T-helper 9 cell (primary cell): ENCODE measurements at places on chromosomes 3 and 15.

DNA sequence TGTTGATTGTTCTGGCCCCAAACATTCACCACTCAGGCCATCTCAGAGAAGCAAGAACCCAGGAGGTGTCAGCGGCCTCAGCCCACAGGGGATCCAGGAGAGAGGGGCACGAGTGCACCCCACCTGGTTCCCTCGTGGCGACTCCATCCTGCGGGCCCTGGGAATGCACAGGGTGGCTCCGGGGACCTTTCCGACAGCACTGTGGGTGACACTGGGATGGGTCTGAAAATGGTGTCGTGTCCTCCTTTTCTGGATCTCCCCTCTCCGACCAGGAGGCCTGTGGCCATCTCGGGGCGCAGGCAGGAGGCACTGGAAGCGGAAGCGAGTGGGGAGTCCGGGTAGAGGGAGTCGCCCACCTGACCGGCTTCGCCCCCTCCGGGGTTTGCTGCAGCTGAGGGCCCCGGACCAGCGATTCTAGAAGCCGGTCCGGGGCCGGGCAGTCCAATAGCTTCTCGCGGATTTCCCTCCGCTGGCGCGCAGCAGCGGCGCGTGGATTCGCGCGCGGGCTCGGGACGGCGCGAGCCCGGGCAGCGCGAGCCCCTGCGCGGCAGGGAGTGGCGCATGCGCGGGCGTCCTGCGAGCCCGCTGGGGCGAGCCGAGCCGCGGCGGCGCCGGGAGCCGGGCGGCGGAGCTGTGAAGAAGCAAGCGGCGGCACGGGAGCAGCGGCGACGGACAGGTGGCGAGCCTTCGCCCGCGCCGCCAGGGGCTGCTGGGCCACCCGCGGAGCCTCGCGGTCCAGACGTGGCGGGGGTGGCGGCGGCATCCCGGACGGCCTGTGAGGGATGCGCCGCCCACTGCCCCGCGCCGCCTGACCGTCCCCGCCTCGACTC, at the start of gene DOCK3:
DOCK3 (plus strand) TSS at position 579 of the 830 bp plus-strand sequence. CDS start 337 bp downstream, outside the sequence.
- peak; percentile 49 for DNase-seq

GRCh38 chr3:168895419-168895818, 768.1 kb downstream of the MECOM start:
- DNase-seq, result no peak

GRCh38 chr3:4350789-4351163, 47.6 kb downstream of the SETMAR start:
- peak; percentile 20 for DNase-seq

DNA sequence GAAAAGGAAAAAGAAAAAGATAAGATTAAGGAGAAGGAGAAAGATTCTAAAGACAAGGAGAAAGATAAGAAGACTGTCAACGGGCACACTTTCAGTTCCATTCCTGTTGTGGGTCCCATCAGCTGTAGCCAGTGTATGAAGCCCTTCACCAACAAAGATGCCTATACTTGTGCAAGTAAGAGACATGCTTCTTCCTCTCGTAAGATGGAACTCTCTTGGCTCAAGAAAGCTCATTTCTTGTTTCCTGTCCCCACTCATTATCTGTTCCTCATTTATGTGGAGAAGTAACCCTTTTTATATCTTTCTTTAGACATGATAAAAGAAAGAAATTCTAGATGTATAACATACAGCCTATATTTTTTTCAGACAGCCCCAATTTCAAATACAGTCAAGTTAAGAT, 101.4 kb downstream of the KLHL25 start:
- DNase-seq, result no peak

- no peak for DNase-seq
Observed at GRCh38 chr3:123100193-123100776, 33.5 kb downstream of the PDIA5 start.

DNA sequence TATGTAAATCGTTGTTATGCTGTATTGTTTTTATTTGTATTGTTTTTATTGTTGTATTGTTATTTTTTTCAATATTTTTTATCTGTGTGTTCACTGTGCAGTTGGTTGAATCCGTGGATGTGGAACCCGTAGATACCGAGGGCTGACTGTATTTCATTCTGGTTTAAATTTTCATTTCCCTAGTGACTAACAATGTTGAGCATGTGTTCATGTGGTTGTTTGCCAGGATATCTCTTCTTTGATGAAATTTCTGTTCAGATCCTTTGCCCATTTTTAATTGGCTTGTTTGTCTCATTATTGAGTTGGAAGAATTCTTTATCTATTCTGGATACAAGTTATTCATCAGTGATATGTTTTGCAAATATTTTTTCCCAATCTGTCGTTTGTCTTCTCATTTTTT, 29.7 kb downstream of the STOML1 start:
- no peak for DNase-seq

DNA sequence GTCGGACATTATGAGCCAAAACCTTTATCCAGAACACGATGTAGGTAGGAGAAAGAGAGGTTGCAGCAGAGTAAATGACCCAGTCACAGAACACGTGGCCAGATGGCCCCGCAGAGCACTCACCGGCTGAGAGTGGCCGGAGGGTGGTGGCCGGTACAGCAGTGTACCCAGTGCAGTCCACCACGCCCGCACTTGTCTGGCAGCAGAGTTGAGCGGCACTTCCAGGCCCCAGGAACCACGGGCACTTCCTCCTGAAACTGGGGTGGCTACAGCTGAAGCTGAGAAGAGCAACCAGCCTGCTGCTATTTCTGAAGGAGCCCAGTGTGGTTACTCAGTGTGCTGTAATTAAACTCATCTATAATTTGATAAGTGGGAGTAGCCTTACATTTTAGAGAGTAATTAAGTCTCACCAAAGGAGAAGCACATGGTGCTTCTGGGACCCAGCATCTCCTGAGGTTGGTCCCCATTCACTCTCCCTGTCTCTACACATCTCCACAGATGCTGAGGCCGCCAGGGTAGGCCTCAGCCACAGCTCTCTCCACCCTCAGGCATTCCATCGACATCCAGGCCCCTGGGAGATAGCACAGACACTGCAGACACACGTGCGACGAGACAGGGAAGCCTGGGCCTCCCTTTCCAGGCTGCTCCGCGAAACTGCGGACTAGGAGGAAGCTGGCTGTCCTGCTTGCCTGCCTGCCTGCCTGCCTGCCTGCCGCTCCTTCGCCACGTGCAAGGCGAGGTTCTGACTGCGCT, 49.8 kb downstream of the BDH1 start:
- no peak for DNase-seq

- no peak for DNase-seq
Observed at GRCh38 chr15:96670389-96670788, 339.9 kb downstream of the NR2F2 start.

GRCh38 chr3:64059484-64060175, 36.3 kb upstream of the PSMD6 start:
- no peak for DNase-seq

GRCh38 chr3:47009225-47010110, 30.0 kb downstream of the NBEAL2 start:
- DNase-seq, result peak; percentile 36

DNA sequence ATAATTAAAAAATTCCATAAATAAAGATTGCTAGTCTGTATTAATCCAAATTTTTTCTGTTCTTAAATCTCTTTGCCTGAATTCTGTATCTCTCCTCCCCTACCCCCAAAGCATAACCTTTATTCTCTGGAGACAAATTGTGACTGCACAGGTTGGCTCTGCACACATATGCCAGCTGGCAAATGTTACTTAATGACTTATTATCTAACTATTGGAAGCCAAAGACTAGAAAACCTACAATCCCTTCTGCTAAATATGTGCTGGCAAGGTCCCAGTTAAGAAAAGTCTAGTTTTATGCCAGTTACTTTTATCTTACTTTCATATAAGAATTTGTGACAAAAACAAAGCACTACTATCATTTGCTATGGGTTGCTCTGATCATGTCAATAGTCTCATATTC, 569.3 kb downstream of the MECOM start:
- no peak for DNase-seq

DNA sequence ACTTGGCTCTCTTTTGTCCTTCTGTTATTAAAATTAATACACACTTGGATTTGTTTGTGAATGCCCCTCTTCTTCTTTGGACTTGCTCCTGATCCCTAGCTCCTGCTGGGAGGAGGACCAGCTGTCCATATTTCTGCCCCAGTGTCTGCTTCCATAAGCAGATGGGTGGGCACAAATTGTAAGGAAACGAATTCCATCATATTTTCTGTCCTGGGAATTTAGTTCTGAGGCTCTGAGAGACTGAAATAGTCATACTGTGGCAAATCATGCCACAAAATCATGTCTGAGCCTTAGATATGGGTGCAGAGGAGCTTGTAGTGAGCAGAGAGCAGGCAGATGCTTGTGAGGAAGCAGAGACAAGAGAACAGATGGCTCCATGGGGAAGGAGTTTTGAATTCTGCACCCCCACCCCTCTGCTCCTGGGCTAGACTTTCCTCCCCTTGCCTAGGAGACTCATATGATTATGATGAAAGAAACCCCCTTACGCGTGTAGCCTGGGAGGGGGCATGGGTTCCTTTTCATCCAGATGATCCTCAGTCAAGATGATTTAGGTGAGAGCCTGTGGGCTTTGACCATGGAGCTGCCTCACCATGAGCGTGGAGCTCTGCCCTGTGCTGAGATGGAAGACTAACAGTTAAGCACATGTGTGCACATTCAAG, 50.6 kb downstream of the SV2B start:
- DNase-seq, result no peak

GRCh38 chr3:46669191-46669999, 24.1 kb downstream of the ALS2CL start:
- no peak for DNase-seq

DNA sequence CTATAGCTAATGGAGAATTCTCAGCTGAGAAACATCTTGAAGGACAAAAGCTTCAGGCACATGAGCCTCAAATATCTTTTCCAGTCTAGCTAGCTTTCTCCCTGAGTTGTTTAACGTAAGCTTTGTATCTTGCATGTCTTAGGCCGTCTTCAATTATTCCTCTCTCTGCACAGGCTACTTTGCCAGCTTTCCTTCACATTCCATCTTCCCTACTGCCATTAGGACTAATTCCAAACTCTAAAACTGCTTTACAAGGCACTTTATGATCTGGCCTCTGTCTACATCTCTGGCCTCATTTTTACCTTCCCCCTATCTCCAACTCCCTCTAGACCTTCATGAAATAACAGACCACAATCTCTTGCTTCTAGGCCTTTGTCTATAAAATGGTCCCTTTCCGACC, 171.4 kb downstream of the GREM1 start:
- no peak for DNase-seq

DNA sequence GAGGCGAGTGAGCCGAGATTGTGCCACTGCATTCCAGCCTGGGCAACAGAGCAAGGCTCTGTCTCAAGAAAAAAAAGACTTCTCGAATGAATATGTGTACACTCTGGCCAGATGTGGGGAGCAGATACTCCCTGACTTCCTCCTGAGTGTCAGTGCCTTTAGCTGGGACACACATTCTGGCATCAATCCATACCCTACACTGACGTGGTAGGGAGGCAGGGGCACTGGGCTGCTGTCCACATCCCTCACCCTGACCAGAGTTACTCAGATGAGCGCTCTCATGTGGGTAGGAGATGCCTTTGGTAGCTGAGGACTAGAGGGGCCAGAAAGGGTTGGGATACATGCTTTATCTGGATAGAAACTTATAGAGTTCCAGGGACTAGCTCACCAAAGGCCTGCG, 15.6 kb downstream of the LIMD1 start:
- no peak for DNase-seq

DNA sequence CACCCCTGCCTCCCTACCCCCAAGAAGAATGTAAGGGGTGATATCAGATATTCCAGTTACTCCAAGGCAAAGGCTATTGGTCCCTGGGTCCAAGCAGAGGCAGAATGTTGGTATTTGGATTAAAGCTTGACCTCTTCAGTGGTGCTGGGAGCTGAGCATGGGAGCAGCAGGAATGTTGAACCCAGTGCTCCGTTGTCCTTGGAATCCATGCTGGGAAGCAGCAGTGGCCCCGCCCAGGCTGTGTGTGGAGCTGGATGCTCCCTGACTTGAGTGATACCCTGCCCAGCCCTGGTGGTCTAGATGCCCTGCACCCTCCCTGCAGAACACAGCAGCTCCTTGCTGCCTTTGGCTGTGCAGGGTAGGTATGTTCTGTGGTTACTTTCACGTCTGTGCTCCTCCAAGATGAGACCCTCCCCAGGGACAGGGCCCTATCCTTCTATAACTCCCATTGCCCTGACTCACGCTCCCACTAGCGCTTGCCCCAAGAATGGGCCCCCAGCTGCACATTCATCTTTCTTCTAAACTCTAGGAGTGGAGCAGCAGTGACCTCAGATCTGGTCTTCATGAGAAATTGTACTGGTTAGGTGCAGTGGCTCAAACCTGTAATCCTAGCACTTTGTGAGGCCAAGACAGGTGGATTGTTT, 35.1 kb downstream of the UMPS start:
- DNase-seq, result no peak

DNA sequence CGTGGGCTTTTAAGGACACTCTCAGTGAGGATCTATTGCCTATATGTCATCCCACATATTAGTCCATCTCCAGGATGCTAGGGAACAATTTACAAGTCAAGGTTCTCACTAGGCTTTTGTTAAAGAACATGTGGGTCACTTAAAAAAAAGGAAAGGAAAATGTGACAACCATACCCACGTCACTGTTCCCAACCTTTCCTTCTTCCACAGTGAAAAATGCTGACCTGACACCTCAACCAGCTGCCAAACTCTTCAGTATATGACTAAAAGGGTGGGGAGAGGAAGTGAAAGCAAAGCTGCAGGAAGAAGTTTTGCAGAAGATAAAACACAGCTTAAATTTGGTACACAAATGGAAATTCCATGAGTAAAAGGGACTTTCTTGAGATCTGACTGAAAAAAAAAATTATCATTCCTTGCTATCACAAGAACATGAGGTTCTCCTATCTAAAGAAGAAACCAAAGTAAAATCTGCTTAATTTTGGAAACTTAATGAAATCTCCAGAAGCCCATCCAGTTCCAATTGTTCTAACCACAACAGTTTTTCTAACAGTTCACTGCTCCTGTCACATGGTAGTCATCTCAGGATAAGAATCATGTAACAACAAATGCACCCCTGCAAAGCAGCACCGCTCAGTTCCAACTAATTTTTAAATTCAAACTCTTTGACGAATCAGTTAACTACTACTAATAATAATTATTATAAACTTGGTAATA, 117.0 kb upstream of the TSPAN3 start:
- no peak for DNase-seq

DNA sequence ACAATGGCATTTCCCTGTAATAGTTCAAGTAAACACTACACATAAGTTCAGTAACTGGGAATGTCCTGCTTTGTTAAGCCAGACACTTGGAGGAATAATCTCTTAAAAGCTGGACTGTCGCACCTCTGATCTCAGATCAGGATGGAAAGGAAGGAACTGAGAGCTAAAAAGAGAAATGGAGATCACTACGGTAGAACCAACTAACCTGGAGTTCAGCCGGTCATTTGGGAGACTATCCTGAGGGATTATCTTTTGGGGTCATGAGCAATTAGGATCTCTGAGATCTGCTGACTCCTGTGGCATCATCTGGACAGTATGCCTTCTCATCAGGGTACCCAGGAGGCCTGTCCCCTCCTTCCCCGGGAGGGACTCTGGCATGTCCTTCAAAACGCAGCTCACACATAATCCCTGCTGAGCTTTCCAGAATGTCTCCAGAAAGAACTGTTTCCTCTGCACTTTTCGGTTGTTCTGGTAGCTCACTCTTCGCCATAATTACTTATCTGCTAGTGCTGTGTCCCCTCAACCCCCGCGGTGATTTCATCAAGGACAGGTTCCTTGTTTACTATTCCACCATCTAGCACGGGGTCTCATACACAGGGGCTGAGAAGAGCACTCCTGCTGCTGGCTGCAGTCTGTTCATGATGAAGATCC, 115.6 kb downstream of the SENP2 start:
- no peak for DNase-seq

GRCh38 chr3:88882121-88882520, 225.3 kb upstream of the EPHA3 start:
- no peak for DNase-seq

- DNase-seq, result no peak
Observed at GRCh38 chr15:65558336-65558735, 28.1 kb downstream of the HACD3 start.
